ENCODE measurements at places on chromosomes 16 and 17. TPM values are rescaled to one million over a fixed set of nuclear protein-coding genes. Genes with fewer than 3 reads are reported as not detected.
A peak's percentile ranks its signal among the peaks of the same experiment; 100 is the strongest.

DNA sequence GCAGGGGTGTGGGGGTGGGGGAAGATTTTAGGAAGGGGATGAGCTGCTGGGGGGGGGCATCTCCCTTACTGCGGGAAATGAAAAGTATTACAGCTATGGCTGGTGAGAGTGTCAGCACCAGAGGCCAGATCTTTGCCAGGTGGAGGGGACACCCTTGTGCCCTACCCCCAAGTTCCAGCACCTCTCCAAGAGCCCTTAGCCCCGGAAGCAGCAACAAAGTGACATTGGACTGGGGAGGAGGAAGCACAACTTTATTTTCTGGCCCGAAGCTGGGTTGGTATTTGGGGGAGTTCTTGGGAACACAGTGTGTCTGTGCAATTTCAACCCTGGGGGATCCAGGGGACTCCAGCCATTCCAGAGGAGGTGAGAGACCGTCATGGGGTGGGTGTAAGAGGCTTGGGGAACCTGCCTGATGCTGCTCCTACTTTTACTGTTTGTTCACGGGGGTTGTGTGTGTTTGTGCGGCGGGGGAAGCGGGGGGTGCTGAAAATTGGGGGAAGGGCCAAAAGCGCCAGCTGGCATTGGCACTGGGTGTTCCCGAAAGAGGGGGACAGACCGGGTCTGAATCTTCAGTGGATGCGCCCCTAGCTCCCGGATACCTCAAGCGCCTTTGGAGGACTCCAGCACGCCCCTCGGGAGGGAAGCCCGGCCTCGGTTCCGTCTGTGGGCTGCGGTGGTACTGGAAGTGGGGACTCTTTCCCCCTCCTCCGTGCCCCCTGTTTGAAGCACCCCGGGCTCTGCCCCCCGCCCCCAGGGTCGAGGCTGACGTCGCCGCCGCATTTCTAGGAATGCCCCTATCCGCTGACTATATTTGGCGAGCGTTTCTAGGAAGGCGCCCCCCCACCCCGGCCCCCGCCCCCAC, 230.3 kb downstream of the MRTFB start:
- peak; percentile 94 for DNase-seq

DNA sequence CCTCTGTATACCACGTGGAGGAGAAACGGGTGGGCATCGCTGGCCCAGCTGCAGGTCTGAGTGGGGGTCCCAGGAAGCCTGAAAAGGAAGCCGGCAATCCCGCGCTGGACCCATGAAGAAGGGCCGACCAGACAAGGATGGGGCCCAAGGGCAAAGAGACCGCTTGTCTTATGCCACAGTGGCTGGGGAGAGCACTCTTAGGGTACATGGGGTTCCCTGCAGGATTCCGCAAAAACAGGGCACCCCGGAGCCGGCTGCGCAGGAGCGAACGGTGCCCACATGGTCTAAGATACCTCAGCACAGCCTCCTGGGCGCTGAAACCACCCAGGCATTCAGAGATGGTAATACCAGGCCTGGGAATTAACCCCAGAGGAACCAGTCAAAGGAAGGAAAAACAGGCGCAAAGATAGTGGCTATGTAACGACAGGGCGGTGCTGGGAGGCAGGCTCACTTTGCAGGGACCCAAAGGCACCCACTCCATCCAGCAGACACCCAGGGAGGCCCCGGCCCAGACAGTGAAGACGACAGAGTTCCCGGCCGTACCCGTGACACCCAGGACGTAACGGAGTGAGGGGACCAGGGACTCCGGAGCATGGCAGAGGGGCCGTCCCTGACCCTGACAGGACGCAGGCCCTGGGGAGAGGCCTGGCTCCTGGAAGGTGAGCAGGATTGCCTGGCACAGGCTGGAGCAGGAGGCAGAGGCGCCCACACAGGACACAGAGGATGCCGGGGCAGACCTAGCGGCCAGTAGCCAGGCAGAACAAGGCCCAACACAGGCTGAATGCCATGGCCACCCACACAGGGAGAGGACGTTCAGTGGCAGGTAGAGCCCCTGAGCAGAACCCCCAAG, 10.3 kb downstream of the PIEZO1 start:
- DNase-seq, result peak; percentile 76

DNA sequence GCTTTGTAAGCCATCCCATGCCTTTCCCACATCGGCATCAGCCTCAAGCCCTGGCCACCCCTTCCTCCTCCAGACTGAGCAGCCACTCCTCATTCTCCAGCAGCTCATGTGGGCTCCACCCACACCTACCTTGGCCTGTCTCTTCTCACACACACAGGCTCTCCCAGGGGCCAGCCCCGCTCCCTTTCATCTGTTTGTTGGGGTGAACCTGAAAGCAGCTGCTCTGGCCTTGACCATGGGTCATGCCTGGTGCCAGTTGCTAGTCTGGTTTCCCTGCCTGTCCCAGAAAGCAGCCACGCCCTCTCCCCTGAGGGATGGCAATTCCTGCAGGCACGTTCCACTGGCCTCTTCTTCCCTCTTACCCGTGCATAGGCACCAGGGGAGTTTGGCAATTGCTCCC, 11.4 kb upstream of the TMEM238L start:
- no peak for DNase-seq

- DNase-seq, result peak; percentile 99
These were observed 19.2 kb downstream of the RNF213 start for GRCh38 chr17:80279895-80280294.

GRCh38 chr16:66578651-66579531, at the start of gene CMTM2:
Gene CMTM2 (plus strand): TSS chr16:66579463. CDS start chr16:66579608, 145 bp downstream.
- no peak for DNase-seq

GRCh38 chr16:48413272-48413671, 28.1 kb upstream of the SIAH1 start:
- DNase-seq, result no peak

GRCh38 chr17:46191322-46192188, 1.7 kb downstream of the KANSL1 start:
- peak; percentile 95 for DNase-seq

DNA sequence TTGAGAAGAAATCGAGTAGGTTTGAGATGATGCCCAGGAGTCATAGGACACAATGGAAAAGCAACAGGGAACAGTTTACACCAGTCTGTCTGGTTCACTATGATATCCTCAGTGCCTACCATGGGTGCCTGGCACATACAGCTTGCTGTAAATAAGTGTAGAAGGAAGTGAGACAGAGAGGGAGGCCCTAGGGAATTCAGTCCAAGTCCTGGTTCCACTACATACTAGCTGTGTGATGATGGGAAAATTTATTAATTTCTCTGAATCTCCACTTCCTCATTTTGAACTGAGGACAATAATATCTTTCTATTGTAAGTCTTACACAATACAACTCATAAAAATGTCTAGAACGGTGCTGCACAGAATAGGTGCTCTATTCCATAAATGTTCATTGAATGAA, 53.3 kb upstream of the LYRM9 start:
- DNase-seq, result no peak

DNA sequence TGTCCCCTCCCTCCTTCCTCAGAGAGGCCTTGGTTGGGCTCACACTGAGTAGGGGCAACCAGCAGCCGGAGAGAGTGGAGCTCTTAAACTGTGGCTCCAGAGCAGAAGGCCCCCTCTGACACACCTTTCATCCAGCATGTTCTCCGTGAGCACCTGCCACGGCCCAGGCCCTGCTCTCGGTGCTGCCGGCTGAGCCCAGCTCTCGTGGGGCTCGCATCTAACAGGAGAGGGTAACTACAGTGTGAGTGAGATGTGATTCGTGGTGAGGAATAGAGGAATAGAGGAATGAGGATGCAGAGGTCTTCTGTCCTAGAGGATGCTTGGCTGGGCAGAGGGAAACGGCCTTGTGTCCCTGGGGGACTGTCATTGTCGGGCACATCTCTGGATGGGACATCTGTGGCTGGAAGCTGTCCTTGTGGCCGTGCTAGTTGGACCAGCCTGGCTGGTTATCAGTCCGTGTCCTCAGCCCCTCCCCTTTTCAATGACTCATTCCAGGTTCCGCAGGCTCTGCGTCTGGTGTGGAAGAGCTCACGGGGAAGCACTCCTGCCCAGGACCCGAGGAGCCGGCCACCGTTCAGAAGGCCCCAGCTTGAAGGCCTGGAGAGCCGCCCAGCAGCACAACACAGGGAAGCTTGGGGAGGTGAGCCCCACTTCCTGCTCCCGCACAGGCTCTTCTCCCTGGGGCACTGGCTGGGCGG, 11.9 kb upstream of the DNASE1 start:
- peak; percentile 86 for DNase-seq

OR1A1 gene
- total RNA-seq, result not detected

SOX15 gene
- total RNA-seq, result 0.72 TPM

CHST4 gene
- total RNA-seq, result not detected

TMIGD1 gene
- not detected for total RNA-seq

PLCD3 gene
- 47.7 TPM for total RNA-seq

TK1 gene
- total RNA-seq, result 17.7 TPM

Data from osteoblast (primary cell).